Hippocampal formation (tissue), 2 donors: ENCODE measurements at places on chromosomes 13 and 19.
A peak's percentile ranks its signal among the peaks of the same experiment; 100 is the strongest.

GRCh38 chr19:7681340-7682174 is 924 bp downstream of the TRAPPC5 start:
- no peak for DNase-seq

DNA sequence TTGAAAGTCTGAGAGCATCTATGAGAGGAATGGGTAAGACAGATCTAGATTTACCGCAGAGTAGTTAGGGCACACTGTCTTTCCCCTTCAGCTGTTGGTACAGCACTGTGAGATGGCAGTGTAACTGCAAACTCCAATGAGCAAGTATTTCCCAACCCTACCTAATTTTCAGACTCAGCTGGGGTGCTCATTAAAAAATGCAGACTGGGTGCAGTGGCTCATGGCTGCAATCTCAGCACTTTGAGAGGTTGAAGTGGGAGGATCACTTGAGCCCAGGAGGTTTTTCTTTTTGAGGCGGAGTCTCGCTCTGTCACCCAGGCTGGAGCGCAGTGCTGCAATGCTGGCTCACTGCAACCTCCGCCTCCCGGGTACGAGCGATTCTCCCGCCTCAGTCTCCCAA is 12.6 kb downstream of the QPCTL start:
- no peak for DNase-seq

GRCh38 chr19:34808566-34808965 is 35.6 kb upstream of the ZNF599 start:
- no peak for DNase-seq

DNA sequence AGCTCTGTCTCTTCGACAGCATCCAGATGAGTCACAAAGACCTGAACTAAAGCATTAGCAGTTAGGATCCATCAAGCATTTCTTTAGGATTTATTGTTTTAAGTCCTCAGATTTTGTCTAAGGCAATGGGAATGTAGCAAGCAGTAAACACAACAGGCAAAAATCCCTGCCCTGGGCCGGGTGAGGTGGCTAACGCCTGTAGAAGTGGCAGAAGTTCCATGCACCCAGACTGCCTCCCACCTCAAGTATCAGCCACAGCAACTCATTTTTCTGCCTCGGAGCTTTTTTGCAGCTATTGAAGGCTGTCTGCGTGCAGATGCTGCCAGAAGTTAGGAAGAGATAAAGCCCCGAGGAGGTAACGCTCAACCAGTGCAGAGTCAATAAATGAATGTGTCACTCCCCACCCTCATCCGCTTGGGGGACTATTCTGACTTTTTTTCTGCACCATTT is 47.1 kb upstream of the MRI1 start:
- no peak for DNase-seq

DNA sequence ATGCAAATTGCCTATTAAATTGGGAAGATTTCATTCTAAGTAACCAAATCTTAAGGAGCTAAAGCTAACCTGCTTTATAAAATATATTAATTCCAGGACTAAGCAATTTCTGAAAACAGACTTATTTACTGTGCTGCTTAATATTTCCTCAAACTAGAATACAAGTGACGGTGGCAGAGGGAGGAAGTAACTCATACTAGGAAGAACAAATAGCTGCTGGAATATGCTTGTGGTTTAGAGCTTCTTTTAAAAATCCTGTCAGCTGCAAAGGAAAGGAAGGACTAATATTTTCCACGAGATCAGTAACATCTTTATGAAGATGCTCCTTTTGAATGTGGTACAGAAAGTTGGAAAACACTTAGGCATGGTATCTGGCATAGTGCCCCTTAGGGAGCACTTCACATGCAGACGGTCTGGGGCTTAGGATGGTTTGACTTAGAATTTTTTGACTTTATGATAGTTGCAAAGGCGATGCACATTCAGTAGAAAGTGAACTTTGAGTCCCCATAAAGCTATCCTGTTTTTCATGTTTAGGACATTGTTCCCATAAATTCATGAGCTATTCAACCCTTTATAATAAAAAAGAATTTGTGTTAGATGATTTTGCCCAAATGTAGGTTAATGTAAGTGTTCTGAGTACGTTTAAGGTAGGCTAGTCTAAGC is 3.4 kb upstream of the HNRNPA1L2 start:
- DNase-seq, result no peak

DNA sequence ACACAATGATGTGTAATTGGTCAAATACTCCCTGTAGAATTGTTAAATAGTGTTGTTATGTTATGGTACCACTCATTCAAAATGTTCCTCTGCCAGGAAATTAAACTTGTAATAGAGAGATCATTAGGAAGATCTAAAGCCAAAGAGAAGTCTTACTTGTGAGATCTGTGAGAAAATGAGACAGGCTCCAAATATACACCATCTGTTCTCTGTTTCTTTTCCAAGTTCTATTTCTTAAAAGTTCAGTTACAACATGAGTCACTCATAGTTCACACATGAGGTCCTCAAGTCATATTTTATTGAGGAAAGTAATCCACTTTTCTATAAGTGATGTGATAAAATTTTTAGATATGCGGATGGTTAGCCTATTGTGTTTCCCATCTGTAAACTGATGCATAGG is 1038.1 kb upstream of the PRR20A start:
- DNase-seq, result no peak

DNA sequence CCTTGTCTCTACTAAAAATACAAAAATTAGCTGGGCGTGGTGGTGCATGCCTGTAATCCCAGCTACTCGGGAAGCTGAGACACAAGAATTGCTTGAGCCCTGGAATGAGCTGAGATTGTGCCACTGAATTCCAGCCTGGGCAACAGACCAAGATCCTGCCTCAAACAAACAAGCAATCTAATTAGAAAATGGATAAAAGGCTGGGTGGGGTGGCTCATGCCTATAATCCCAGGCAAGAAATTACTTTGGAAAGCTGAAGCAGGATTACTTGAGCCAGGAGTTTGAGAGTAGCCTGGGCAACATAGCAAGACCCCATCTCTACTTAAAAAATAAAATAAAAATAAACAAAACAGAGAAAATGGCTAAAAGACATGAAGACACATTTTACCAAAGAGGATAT is 77.0 kb downstream of the CAB39L start:
- DNase-seq, result no peak

GRCh38 chr19:55545443-55545842 is at the start of gene SBK3:
Gene SBK3 (minus strand): TSS chr19:55545543. CDS start chr19:55545543, 0 bp downstream.
- DNase-seq, result no peak

DNA sequence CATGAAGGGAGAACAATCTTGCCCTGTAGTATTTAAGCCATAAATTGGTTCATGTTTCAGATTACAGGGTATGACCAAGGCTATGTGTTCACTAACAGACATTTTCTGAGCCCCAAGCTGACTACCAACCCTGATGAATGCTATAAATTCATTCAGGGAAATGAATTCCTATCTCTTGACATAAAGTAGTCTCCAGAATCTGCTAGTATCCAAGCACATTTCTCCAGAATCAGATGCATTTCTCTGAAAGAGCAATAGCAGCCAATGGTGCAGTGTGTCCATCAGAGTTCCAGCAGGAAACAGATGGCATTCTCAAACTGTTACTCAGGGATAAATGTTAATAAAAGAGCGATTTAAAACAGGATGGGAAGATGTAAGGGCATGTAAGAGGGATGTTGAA is 226.4 kb downstream of the COG6 start:
- no peak for DNase-seq

GRCh38 chr13:37616131-37616530 is 17.6 kb upstream of the POSTN start:
- no peak for DNase-seq

DNA sequence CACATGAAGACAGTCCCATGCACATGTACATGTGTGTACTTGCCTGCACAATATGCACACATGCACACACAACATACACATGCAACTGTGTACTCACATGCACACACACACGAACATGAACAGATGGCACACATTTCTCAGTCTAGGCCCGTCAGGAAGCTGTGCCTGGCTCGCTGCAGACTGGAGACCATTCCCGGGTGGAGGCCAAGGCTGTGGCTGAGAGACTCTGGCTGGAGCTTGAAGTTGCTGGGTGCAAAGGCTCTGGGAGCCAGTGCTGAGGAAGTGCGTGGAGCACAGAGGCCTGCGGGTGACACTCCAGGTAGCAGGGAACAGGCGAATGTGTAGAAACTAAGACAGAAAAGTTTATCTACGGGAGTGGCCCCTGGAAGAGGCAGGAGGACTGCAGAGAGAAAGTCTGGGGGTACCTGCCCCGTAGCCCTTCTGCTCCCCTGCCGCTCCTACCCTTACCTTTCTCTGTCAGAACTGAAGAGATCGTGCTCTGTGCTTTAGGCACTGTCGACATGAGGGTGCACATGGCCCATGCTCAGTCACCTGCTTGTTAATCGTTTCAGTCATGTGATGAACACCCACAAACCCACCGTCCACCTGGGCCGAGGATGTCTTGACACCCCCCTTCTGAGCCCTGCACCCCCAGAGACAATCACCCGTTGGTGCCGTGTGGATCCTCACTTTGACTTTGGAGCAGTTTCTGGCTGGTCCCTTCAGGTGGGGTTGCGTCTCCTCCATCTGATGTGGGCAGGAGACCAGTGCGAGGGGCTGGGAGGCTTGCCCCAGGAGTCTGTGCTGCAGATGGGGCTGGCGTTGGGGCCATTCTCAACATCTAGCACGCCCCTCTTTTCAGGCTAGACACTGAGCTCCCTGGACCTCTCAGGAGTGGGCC is 69.4 kb downstream of the TEX29 start:
- DNase-seq, result no peak

- no peak for DNase-seq
These were observed 8.2 kb downstream of the ZDHHC20 start for GRCh38 chr13:21450936-21451335.

- no peak for DNase-seq
These were observed 7.7 kb downstream of the RAB11B start for GRCh38 chr19:8397746-8398310.

DNA sequence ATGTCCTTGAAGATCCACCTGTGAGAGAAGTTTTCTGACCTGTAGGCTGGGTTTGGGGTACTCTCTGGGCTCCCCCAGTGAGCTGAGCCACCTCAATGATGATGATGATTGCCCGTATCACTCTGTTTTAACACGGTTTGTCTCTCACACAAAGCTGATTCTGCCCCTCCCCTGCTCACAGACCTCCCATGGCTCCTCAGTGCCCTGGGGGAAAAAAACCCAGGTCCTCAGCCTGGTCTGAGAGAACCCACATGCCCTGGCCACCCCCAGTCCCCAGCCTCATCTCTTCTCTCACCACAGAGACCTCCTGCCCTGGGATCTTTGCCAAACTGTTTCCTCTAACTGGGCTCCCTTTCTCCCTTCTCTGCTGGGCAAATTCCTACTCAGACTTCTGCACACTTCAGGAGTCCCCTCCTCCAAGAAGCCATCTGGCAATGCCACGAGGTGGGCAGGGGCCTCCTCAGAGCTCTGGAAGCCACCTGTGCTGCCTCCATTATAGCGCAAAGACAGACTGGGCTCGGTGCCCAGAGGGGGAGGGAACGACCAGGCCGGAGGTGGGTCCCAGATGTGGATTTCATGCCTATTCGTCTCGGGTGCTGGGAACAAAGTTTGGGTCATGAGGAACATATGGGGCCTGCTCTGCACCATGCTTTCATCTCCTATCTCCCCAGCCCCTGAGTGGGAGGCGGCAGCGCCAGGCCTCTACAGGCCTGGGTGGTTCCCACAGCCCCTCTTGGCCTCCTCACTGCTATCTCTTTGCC is 8.5 kb upstream of the CA11 start:
- no peak for DNase-seq

DNA sequence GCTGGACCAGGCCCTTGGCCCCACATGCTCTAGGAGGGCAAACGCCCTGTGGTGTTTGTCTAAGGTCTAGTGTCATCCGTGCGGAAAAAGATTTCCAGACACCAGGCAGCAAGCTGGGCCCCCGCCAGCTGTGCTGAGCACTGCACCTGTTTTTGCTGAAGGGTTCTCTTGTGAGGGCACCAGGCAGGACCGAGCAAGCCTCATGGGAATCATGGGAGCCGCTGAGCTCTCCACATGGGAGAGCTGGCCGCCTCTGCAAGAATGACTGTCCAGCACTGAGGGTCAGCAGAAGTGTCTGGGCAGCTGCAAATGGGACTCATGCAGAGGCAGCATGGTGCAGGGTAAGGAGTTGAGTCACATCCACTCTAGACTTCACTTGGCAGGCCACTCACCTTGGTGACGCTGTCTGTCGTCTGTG is 12.0 kb downstream of the B3GNT8 start:
- no peak for DNase-seq

- no peak for DNase-seq
These were observed 1366.0 kb downstream of the UQCRFS1 start for GRCh38 chr19:27846944-27847343.

- DNase-seq, result no peak
These were observed 14.1 kb downstream of the ZNF444 start for GRCh38 chr19:56155124-56155687.

- peak; percentile 33 for DNase-seq
These were observed 41.4 kb downstream of the DEDD2 start for GRCh38 chr19:42175952-42176648.

GRCh38 chr13:65857942-65858565 is 1372.1 kb downstream of the PCDH9 start:
- no peak for DNase-seq

DNA sequence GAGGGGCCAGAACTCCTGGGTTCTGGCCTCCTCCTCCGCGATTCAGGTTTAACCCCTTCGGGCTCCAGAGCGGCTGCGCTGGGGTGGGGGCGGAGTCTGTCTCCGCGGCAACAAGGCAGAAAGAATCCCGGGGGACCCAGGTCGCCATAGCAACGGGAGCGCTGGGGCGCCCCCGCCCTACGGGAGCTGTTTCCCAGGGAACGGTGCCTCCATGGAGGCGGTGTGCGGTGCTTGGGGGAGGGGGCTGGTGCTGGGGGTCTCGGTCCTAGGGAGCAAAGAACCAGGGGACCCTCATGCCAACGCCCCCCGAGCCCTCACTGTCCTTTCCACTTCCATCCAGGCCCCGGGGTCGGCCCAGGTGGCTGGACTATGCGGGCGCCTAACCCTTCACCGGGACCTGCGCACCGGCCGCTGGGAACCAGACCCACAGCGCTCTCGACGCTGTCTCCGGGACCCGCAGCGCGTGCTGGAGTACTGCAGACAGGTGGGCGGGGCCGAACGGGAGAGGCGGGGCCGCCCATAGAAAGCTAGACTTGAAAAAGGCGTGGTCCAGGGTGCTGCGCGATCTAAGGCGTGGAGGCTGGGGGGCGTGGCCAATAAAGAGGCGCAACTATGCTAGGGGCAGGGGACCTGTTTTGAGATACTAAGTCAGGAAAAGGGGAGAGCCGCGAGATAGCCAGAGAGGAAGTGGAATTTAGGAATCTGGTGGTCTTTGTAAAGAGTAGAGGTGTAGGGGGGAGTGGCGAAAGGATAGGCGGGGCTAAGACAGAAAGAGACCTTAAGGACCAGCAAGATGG is 1.2 kb downstream of the APLP1 start:
- DNase-seq, result peak; percentile 83

DNA sequence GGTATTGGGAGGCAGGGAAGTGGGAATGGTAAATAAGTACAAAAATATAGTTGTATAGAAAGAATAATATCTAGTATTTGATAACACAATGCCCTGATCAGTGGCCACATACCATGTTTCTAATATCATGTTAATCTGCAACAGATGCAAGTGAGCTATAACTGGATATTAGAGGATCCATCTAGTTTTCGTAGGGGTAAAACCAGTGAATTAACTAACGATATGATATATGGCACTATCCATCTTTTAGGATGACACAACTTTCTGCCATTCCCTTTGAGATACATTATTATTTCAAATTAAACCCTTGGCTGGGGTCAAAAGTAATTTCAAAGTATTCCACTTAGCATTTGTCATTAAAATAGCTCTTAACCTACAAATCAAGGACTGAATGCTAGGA is 1686.2 kb downstream of the SLITRK1 start:
- DNase-seq, result no peak

GRCh38 chr13:21696865-21697448 is 26.1 kb downstream of the FGF9 start:
- DNase-seq, result no peak

- no peak for DNase-seq
These were observed 5.8 kb upstream of the CEACAM21 start for GRCh38 chr19:41570179-41570578.

- DNase-seq, result no peak
These were observed 53.7 kb downstream of the DNAJC15 start for GRCh38 chr13:43077046-43077445.
